ENCODE measurements at places on chromosomes 5 and 9.

DNA sequence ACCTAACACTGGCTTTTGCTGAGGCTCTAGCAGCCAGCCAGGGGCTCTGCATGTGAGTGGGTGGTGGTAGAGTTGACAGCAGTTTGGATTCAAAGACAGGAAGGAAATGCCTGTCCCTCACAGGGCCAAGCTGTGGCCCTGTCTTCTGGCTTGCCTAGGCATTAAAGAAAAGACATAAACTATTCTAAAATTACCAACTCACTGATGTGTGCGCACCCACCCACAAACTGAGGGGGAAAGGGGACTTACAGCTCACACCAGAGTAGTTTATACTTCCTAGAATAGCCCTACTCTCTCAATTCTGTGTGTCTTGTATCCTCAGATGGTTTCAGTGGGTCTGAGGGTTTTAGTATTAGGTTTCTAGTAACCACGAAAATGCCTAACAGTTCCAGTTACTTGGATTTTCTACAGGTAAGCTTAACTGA lies 18.3 kb upstream of the IL13 start:
- DNase-seq = no peak

- no peak for DNase-seq
Measured at GRCh38 chr5:95609711-95610110, 10.2 kb upstream of the GPR150 start.

- no peak for DNase-seq
Measured at GRCh38 chr9:83153030-83153429, 90.1 kb upstream of the RASEF start.

- DNase-seq = no peak
Measured at GRCh38 chr9:114016629-114017423, 61.3 kb downstream of the AMBP start.

DNA sequence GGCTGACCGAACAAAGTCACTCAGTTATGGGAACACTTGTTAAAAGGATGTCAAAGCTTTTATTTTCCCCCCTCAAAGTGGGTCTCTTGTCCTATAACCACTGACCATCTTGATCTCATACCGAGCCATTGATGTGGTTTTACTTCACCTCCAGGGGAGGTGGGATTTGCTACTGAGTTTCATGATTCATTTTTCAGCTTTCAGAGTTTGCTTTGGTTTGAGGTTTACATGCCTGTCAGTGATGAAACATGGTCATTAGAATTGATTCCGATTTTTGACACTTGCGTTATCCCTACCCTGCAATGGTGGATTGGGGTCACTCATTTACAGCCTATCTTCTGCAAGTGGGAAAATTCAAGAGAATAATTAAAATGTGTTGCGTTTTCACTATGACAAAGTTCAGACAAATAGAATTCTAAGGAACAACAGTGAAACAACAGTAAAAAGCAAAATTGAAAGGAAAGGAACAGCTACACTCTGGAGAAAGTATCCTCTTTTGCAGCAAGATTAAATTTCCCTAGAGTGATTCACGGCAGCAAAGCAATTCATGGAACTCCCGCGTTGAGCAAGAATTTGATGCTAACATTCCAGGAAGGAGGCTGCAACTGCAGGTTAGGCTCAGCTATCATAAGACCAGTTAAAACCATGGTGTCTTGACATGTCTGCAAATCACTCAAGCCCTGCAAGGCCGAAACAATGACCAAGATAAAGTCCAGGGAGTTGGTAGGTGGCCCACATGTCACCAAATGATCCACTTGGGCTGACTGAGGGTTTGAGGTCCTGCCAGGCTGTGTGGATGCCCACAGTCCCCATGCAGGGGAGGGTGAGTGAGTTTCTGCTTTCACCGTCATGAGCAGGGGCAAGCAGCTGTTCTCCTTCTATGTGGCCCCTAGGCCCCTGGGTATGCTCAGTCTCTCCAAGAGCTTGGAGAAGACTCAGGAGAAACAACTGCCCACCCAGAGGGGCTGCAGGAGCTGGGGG lies 9.4 kb downstream of the GADD45G start:
- DNase-seq = no peak

- no peak for DNase-seq
Measured at GRCh38 chr9:97059626-97060025, 20.7 kb upstream of the CTSV start.

DNA sequence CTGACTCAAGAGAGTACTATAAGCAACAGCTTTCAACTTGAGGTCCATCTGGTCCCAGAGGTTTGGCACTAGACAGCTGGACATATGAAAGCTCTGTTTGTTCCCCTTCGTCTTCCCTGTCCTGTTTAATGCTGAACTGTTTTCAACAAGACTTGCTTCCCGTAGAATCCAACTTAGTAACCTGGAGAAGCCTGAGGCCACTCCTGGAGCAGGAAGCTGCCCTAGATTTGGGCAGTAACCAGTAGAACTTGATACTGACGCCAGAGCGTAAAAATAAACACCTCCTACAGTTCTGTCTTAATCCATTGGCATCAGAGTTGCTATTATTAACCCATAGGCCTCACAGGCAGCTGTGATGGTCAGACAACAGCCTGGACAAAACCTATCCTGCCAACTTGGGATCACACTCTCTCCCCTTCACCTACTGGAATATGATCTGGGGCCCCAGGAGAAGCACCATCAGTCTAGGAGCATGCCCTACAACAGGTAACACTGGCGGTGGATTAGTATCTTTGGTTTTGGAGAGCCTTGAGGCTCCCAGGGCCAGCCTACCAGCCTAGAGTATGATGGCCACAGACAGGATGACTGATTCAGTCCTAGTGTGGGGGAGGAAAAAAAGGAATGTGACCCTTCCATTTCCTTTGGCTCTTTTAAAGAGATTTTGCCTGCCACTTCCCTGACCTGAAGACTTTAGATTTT lies 29.2 kb downstream of the RUSC2 start:
- DNase-seq = no peak

DNA sequence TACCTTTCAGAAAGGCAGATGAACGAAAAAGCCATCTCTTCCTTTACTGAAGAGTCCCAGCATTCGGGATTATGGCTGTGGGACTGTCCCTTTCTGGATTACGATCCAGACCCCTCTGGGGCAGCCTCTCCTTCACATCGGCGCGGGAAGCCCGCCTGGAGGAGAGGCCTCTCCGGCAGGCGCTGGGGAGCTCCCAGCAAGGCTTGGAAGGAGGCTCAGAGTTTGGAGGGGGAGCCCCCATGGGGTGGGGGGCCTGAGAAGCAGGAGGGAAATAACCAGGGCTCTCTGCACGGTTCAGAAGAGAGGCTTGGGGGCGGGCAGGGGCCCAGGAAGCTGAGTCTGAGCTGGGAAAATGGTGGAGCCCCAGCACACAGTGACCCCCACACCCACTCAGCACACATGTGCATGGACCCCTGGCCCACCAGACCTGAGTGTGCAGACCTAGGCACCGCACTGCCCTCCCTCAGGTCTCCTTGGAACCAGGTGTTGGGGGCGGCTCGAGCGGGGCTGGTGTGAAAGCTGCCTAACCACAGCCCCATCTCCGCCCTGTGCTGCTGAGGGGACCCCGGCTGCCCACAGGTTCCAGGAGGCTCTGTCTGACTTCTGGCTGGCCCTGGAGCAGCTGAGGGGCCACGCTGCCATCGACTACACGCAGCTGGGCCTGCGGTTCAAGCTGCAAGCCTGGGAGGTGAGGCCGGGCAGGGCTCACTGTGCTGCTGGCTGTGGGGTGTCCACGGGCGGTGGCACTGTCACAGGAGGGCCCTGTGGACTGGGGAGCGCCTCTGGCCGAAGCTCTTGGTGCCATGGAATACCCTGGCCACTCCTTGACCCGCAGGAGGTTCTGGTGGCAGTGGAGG lies 4.5 kb downstream of the NOXA1 start:
- no peak for DNase-seq

DNA sequence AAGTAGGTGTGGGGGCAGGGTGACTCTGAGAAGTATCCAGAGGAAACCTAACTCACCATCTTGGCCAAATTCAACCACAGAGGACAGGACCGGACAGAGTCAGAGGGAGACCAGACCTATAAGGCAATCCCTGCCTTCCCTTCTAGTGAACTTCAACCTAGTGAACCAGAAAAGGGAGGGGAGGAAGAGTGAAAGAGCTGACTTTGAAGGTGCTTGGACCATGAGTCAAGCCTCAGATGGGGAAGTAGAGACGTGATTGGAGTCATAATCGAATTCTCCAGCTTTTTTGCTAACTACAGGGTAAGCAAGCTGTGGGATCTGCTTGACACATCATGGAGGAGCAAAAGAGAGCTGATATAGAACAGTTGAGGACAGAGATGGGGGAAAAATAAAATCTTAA lies 18.8 kb upstream of the KIF2A start:
- no peak for DNase-seq
